D341Med (cell line): ENCODE measurements at places on chromosomes 4 and X.
A peak's percentile ranks its signal among the peaks of the same experiment; 100 is the strongest.

DNA sequence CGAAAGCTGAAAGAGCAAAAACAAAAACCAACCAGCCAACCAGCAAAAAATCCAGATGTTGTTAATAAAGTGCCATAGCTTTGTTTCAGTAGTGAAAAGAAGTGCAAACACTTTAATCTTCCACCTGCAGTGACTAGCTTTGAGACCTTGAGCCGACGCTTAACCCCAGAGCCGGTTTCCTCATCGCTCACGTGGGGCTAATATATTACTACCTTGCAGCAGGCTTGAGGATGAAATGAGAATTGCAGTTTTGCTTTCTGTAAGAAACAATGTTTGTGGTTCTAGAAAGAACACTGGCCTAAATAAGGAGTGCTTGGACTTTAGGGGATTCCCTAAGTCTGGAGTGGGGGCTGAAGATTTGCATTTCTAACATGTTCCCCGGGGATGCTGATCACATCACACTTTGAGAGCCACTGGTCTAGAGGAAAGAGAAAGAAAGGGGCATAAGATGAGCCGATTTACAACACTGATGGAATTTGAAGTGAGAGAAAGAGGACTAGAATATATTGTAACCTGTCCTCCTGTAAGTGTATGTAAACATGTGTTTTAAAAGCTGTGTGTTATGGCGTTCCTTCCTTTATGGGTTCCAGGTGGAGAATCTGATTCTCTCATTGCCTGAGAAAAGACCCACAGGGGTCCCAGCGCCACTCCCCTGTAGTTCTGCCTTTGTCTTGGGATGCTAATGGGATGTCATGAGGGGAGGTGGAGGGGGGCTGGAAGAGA, 1.4 kb downstream of the FGF2 start:
- peak; percentile 34 for DNase-seq

- no peak for DNase-seq
Observed at GRCh38 chrX:110310896-110311295, 7.0 kb downstream of the AMMECR1 start.

DNA sequence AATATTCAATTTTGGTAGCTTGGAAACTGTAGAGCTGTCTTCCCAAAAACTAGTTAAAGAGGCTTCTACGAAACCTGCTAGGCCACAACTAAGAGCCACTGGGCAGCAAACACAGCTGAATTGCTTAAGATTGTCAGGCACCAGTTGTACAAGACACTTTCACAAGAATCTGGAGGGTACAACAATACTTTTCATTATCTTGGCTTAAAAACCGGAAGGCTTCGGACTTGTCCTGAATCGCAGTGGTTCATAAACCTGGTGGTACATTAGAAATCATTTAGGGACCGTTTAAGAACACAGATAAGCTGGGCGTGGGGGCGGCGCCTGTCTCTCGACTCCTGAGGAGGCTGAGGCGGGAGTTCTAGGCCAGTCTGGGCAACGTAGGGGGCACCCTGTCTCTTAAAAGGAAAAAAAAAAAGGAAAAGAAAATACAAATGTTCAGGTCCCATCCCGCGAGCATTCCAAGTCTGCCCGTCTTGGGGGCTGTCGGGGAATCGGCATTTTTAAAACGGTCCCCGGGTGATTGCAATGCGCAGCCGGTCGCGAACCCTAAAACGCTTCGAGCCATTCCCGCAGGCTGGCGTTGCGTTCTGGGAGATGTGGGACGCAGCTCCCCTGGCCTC, 763 bp downstream of the PYURF start:
- peak; percentile 54 for DNase-seq

DNA sequence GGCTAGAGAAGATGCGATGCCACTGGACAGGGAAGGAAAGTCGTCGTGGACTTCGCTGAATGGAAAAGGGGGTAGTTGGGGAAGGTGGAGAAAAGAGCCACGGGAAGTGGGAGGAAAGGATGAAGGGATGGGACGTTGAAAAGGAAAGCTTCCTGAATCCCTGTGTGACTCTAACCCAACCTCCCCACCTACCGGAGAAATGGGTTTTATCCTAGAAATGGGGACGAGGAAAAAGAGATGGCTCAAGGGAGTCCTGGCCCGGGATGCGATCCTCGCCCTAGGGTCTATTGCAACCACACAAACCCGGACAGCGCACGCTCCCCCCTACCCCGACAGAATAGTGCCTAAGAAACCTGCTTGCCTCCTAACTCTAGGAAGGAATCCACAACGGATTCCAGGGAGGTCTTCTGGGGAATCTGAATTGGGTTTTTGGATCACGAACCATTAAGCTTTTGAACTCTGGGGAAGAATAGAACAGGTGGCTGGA, 738 bp upstream of the TSPAN5 start:
- no peak for DNase-seq

DNA sequence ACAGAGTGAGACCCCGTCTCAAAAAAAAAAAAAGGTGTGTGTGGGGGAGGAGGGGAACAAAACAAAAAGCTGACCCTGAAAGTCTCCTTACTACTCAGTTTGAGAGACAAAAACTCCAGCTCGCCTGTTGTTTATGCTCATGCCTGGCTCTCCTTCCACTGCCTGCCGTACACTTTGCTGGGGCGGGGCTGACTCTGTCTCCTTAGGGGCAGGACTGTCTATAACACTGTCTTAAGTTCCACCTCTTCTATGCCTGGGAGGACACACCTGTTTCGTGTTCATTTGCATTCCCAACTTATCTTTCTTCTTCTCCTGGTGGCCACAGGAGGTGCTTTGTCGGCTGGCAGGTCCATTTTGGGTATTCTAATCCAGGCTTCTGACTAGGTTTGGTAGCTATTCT, 81.4 kb downstream of the MTNR1A start:
- no peak for DNase-seq

GRCh38 chrX:2483398-2484060, 17.2 kb downstream of the DHRSX start:
- no peak for DNase-seq

GRCh38 chrX:63835361-63835760, 50.3 kb upstream of the ARHGEF9 start:
- DNase-seq = no peak

GRCh38 chr4:8920969-8921368, 49.3 kb upstream of the HMX1 start:
- peak; percentile 6 for DNase-seq

DNA sequence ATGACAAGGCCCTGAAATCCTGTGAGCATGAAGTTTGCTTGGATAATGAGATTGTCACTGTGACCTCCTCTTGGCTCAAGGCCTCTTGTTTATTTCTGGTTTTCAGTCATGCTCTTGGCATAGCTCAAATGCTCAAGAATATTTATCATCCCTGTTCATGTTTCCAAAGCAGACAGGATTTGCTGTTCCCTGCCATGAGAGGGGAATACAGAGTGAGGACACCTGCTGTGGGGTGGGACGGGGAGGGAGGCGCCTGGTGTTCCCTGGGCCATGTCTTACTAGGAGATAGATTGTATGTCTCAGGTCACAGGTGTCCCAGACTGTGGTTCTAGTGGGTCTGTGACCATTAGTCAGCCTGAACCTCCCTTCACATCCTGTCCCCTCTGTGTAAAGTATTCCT, 34.9 kb upstream of the SH3RF1 start:
- DNase-seq = no peak

DNA sequence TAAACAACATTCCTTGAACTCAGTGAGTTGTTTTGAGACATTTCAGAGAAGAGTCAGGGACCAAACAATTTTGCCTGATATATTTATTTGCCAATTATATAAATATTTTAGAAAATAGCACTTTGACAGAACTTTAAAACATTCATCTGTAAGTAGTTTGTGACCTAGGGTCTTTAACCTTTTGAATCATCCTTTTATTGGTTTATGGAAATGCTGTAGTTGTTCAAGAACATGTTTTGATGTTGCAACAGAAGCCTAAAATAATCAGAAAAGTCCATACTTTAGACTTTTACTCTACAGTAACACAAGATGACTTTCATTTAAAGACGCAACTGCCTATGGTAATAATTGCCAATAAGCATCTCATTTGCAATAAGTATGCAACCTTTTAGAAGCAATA, 43.0 kb downstream of the CXCL1 start:
- DNase-seq = no peak

DNA sequence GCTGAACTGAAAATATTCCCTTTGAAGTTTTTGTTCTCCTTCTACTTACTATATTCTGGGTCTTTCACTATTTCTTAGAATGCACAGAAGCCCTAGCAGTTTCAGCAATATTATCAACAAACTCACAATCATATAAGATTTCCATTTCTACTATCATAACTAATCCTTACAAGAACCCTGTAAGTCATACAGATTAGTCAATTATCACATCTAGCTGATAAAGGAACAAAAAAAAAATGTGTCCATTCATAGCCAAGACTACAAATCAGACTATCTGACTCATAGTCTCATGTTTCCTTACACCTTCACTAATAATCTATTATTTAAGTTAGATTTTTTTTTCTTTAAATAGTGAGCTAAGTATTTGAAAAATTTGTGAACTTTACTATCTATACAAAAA, 72.5 kb downstream of the LRBA start:
- DNase-seq = no peak

DNA sequence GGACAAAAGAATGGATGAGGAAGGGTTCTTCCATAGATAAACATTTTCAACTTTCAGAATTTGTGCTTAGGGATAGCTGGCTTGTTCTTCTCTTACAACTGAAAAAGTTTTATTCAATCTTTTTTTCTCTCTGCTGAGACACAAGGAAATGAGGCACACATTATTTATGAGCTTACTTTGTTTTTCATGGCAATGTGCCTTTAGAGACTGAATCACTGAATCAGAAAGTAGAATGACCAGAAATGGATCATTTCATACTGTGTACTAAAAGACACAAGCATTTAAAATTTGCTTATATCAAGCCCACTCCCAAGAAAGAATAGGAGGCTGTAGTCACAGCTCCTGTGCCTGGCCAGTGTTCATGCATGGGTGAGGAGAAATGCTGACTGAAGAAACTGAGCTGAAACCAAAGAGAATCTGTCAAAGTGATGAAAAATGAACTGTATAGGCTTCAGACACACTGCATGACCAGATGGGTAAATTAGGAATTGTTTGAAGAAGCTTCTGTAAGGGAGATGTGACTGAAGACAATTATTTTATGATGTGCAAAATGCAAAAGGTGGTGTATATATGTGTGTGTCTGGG, 413.8 kb downstream of the RAPGEF2 start:
- DNase-seq = no peak

DNA sequence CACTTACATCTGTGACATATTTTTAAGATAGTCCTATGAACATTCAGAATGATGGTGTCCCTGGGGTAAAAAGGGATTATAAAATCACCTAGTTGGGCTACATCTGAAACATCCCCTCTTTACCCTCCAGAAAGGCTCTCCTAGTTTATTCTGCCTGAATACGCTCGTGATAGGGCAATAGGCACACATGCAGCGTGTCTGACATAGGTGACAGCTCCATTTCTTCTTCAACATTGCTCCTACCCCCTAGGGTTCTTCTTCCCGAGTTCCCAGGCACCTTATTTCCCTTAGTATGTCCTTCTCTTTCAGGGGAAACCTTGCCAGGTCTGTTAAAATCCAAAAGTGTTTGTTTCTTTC, 27.1 kb upstream of the CFAP299 start:
- DNase-seq = peak; percentile 29

- DNase-seq = no peak
Observed at GRCh38 chr4:94428884-94429283, 22.9 kb upstream of the PDLIM5 start.
